Activated CD4-positive, alpha-beta T cell treated with anti-CD3 and anti-CD28 coated beads, Interleukin-2, amount 50 U/mL, for 48 hours (primary cell): ENCODE measurements at places on chromosomes 7 and 10.

DNA sequence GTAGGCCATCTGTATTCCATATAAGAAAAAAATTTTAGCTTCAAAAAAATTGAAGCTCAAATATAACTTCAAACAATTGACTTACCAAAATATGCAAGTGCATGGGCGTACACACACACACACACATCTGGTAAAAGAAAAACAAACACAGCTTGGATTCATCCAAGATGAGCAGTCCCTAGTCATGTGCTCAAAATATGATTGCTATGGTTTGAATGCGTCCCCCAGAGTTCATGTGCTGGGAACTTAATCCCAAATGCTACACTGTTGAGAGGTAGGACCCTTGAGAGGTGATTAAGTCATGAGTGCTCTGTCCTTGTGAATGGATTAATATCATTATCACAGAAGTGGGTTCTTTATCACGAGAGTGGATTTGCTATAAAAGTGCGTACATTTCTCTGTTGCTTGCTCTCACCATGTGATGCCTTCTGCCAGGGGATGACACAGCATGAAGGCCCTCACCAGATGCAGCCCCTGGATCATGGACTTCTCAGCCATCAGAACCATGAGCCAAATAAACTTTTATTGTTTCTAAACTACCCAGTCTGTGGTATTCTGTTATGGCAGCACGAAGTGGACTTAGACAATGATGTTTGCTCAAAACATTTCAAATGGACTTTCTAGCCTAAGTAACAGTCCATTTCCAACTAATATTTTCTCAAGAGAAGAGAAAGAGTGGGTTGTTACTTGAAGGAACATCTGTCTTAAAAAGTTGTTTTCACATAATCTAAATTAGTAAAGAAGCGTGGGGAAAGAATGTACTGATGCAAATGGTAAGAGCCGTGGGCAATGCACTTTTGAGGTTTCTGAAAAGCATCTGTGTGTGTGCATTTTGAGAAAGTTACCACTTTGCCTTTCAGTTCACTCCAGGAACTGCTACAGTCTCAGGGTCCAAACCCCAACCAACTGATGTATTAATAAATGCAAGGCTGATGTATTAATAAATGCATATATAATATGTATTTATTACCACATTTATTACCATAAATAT is 15.1 kb upstream of the SVIL start:
- DNase-seq = no peak

GRCh38 chr10:52566471-52567246 is 205.9 kb downstream of the MBL2 start:
- no peak for DNase-seq

GRCh38 chr7:28984631-28985030 is 26.5 kb upstream of the TRIL start:
- no peak for DNase-seq

GRCh38 chr10:127945948-127946711 is 39.2 kb downstream of the PTPRE start:
- no peak for DNase-seq

GRCh38 chr7:8128449-8129317 is 133.3 kb downstream of the ICA1 start:
- no peak for DNase-seq

GRCh38 chr7:1532456-1533254 is 2.2 kb downstream of the MAFK start:
- peak; percentile 63 for DNase-seq

- DNase-seq = no peak
These were observed 37.9 kb downstream of the SKIDA1 start for GRCh38 chr10:21487416-21488180.

GRCh38 chr7:112744818-112745217 is 45.4 kb downstream of the TMEM168 start:
- DNase-seq = no peak

- no peak for DNase-seq
These were observed 340.1 kb upstream of the SHH start for GRCh38 chr7:156152390-156152789.
